Kidney (tissue), 22 donors: ENCODE measurements at places on chromosomes 2 and 18. TPM values are rescaled to one million over a fixed set of nuclear protein-coding genes. Genes with fewer than 3 reads are reported as not detected.

- H3K27ac ChIP-seq: no peak overlapping the region
- no peak overlapping the region for H3K4me3 ChIP-seq
- H3K27me3 ChIP-seq: no peaks in the 10 kb centered on the region
- DNase-seq: peak; percentile 47
Observed at GRCh38 chr2:216315802-216316603, 56.3 kb downstream of the MARCHF4 start.

DNA sequence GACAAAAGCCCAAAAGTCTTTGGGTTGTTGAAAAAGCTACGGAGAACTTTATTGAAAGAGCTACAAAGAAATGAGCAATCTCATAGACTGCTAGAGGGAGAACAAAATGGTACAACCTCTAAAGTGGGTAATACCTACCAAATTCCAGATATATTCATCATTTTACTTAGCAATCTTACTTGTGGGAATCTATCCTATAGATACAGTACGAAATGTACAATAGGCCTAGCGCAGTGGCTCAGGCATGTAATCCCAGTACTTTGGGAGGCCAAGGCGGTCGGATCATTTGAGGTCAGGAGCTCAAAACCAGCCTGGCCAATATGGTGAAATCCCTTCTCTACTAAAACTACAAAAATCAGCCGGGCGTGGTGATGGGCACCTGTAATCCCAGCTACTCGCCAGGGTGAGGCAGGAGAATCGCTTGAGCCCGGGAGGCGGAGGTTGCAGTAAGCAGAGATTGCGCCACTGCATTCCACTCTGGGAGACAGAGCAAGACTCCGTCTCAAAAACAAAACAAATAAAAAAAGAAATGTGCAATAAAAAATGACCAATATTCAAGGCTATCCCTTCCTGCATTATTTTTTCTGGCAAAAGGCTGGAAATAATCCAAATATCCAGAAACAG lies 10.1 kb downstream of the EXOC6B start:
- H3K4me1 ChIP-seq: no peaks in the 10 kb centered on the region
- H3K27ac ChIP-seq: no peak overlapping the region
- H3K4me3 ChIP-seq: no peak overlapping the region
- DNase-seq: no peak
- no peaks in the 10 kb centered on the region for H3K36me3 ChIP-seq
- no peaks in the 10 kb centered on the region for H3K27me3 ChIP-seq

DNA sequence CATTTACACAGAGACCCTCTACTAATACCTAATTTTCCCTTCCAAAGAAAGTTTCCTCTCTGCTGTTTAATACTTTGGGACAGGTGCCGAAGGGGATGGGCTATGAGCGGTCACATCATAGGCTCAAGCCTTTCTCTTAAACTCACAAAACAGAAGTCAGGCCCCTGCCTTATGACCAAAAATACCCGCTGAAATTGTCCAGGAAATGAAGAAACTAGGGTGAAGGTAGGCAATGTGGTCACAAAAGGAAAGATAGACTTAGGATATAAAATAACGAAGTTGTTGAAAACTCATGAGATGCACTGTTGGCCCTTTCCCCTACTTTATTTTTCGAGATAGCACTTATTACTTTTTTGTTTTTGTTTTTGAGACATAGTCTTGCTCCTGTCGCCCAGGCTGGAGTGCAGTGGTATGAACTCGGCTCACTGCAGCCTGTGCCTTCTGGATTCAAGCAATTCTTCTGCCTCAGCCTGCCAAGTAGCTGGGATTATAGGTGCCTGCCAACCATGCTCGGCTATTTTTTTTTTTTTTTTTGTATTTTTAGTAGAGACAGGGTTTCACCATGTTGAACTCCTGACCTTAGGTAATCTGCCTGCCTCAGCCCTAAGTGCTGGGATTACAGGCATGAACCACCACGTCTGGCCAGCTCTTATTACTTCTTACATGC lies 16.3 kb downstream of the SLC8A1 start:
- H3K4me3 ChIP-seq: no peak overlapping the region
- peaks cover 5% of the 10 kb centered on the region for H3K4me1 ChIP-seq
- no peaks in the 10 kb centered on the region for H3K27me3 ChIP-seq
- DNase-seq: no peak

DNA sequence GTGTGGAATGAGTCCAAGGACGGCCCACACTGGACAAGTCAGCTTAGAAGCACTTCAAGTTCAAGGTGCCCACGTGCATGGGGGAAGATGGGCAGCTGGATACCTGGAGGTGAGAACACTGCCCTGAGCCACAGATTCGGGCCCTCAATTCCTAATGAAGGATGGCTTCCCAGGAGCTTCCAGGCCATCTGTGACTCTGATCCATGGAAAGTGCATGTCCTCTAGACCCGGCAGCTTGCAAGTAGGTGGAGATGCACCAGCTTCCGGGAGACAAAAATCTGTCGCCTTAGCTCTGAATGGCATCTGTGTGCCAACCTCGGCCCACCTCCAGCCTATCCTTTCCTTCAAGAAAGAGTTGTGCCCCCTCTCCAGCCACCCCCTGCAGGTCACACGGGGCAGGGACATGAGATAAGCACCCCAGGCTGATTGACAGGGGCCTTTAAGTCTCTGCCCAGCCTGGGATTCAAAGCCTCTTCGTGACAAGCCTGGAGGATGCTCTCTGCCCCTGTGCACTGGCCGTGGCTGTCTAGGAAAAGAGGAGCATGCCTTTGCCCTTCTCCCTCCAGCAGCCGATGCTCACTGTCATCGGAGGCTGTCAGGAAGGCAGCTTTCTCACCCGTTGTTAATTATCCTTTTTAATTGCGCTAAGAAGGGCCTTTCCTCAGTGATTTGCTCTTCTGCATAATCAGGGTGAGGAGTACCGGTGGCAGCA lies 65.5 kb downstream of the BIN1 start:
- no peak overlapping the region for H3K27ac ChIP-seq
- no peak for DNase-seq
- no peak overlapping the region for H3K4me3 ChIP-seq
- H3K36me3 ChIP-seq: no peaks in the 10 kb centered on the region
- H3K27me3 ChIP-seq: no peaks in the 10 kb centered on the region

CHRNA1 gene
- total RNA-seq: not detected

TEX44 gene
- not detected for total RNA-seq

ERFE gene
- 61.4 TPM for total RNA-seq

CCDC121 gene
- total RNA-seq: 5.6 TPM

SERPINB2 gene
- total RNA-seq: not detected

ABCG5 gene
- total RNA-seq: not detected
